ENCODE measurements at places on chromosomes 12 and 14. TPM values are rescaled to one million over a fixed set of nuclear protein-coding genes. Genes with fewer than 3 reads are reported as not detected.
A peak's percentile ranks its signal among the peaks of the same experiment; 100 is the strongest.

The SLC10A1 gene
- not detected for total RNA-seq

The RNASE3 gene
- total RNA-seq, result not detected

The HOXC9 gene
- 5.2 TPM for total RNA-seq

The SIX6 gene
- not detected for total RNA-seq

The KITLG gene
- total RNA-seq, result 4.8 TPM

The SMOC1 gene
- total RNA-seq, result 23.6 TPM

The KLHL33 gene
- total RNA-seq, result 0.14 TPM

The MUCL1 gene
- total RNA-seq, result not detected

DNA sequence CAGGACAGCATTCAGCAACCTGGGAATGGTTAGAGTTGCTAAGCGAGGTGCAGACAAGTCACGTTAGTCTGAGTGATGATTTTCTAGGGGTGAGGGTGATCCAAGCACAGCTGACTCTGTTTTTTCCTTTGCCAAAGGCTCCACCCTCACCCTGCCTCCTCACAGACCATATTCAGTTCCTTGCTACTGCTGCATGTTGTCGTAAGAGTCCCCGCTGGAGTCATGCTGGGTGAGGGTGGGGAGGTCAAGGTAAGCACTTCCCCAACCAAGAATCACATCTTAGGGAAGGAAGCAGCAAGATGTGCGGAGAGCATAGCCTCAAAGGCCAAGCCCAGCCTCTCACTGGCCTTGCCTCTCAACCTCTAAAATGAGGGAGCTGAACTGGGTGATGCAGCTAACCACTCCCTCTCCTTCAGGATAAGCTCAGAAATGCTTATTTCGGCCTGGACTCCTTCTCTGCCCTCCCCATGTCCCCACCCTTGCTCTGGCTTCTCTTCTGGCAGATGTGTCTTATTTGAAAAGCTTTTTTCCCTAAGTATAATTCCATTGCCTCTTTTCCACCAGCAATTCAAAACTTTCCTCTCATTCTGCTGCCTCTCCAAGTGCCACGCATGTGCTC lies 66.9 kb upstream of the ACTN1 start:
- no peaks in the 10 kb centered on the region for H3K27me3 ChIP-seq
- peaks cover 44% of the 10 kb centered on the region for H3K4me1 ChIP-seq
- no peak overlapping the region for H3K27ac ChIP-seq
- no peak for DNase-seq
- H3K4me3 ChIP-seq, result no peak overlapping the region

DNA sequence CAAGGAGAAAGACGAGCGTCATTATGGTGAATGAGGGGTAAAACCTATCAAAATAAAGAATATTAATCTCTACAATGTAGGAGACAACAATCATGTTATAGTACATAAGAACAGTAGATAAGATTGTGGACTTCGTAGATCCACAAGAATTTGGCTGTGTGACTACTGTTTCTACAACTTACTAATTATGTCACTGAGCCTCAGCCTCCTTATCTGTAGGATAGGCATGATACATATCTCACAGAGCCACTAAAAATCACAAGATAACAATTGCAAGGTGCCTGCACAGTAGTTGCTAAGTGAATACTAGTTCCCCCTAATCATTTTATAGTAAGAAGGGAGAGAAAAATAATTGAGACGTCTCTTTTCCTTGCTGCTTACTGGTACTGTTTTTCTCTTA lies 78.2 kb upstream of the STAC3 start:
- no peak overlapping the region for H3K4me3 ChIP-seq
- no peak for DNase-seq
- peaks cover 6% of the 10 kb centered on the region for H3K36me3 ChIP-seq
- H3K4me1 ChIP-seq, result no peaks in the 10 kb centered on the region
- H3K27me3 ChIP-seq, result no peaks in the 10 kb centered on the region

- H3K4me1 ChIP-seq, result no peaks in the 10 kb centered on the region
- no peak for DNase-seq
- H3K27me3 ChIP-seq, result peaks cover 19% of the 10 kb centered on the region
Measured at GRCh38 chr12:117528538-117528937, 167.1 kb upstream of the NOS1 start.

GRCh38 chr12:112381406-112381882 lies 787 bp downstream of the HECTD4 start:
- H3K27me3 ChIP-seq, result no peaks in the 10 kb centered on the region
- H3K27ac ChIP-seq, result peak overlapping the region; percentile 49
- DNase-seq, result peak; percentile 34
- H3K36me3 ChIP-seq, result peaks cover 6% of the 10 kb centered on the region
- H3K4me1 ChIP-seq, result peaks cover 13% of the 10 kb centered on the region
- H3K4me3 ChIP-seq, result peak overlapping the region; percentile 88

DNA sequence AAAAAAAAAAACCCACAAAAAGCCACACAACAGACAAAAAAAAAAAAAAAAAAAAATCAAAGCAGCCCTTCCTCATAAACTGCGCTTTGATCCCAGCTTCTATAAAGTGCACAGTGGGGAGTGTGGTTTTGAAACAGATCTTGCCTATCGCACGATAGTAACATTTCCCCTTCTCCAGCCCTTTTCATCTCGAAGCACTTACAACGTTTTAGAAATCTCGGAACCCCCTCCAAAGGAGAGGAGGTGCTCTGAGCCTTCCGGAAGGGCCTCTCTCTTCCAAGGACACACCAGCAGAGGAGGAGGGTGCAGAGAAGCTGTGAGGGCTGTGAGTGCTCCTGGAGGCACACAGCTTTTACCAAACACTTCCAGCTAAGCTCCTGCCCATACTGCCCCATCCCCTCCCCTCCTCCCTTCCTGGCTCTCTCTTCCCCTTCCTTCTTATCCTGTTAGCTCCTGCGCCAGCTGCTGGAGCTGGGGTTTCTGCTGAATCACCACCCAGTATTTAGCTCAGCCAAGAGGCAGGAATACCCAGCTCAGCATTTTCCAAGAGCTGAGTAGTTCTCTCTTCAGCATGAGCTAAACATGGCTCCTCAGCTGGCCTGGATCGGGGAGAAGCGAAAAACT lies 28.4 kb downstream of the SLC7A8 start:
- H3K27me3 ChIP-seq, result no peaks in the 10 kb centered on the region
- H3K4me3 ChIP-seq, result peak overlapping the region; percentile 52
- H3K36me3 ChIP-seq, result no peaks in the 10 kb centered on the region
- H3K27ac ChIP-seq, result peak overlapping the region; percentile 49
- H3K4me1 ChIP-seq, result peaks cover 37% of the 10 kb centered on the region

- peaks cover 65% of the 10 kb centered on the region for H3K36me3 ChIP-seq
- no peak overlapping the region for H3K27ac ChIP-seq
- no peak for DNase-seq
- no peaks in the 10 kb centered on the region for H3K4me1 ChIP-seq
- no peak overlapping the region for H3K4me3 ChIP-seq
Measured at GRCh38 chr12:4286228-4286627, 12.7 kb downstream of the CCND2 start.

GRCh38 chr14:98579140-98579539 lies 692.9 kb downstream of the BCL11B start:
- peaks cover 12% of the 10 kb centered on the region for H3K27me3 ChIP-seq
- H3K36me3 ChIP-seq, result no peaks in the 10 kb centered on the region
- peak; percentile 2 for DNase-seq
- H3K27ac ChIP-seq, result no peak overlapping the region

DNA sequence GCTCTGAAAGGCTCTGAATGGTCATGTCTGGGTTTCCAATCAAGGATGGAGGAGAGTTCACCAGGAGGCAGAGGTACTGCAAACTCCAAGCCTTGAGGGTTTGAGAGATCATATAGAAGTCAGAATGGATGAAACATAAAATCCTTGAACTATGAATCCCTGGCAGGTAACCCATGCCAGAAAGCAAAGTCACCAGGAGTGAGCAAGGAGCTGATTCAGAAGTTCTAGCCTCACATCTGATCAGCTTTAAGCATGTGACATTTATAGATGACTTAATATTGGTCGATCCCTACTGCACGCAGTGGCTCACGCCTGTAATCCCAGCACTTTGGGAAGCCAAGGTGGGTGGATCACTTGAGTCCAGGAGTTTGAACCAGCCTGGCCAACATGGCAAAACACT lies 126.1 kb upstream of the MED13L start:
- no peak for DNase-seq
- no peak overlapping the region for H3K4me3 ChIP-seq
- no peaks in the 10 kb centered on the region for H3K27me3 ChIP-seq
- H3K36me3 ChIP-seq, result no peaks in the 10 kb centered on the region
- no peak overlapping the region for H3K27ac ChIP-seq

- no peaks in the 10 kb centered on the region for H3K27me3 ChIP-seq
- H3K4me3 ChIP-seq, result no peak overlapping the region
- no peaks in the 10 kb centered on the region for H3K36me3 ChIP-seq
- no peak for DNase-seq
- H3K4me1 ChIP-seq, result peaks cover 10% of the 10 kb centered on the region
Measured at GRCh38 chr12:12272869-12273268, 6.0 kb upstream of the LRP6 start.

DNA sequence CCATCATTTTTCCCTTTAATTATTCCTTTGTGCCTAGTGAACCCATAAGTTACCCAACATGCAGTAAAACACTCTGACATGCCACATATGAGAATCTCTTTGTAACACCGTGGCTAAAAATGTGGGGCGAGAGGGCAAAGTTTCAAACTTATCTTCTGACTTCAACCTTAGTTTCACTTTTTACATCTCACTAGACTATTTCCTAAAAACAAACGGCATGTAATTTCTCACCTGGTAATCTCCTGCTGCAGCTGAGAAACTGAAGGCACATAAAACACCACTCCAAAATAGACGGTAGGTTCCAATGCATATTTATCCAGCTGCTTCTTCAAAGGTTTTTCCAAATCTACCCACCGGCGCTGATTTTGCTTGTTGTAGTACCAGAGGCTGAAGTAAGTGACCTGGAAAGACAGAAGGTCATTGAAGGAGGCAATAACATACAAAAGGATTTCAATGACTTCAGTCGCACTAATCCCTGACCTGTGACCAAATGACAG lies 37.9 kb downstream of the PTPN21 start:
- H3K27me3 ChIP-seq, result no peaks in the 10 kb centered on the region
- peaks cover 21% of the 10 kb centered on the region for H3K36me3 ChIP-seq
- H3K27ac ChIP-seq, result no peak overlapping the region
- no peak for DNase-seq
- peaks cover 7% of the 10 kb centered on the region for H3K4me1 ChIP-seq

DNA sequence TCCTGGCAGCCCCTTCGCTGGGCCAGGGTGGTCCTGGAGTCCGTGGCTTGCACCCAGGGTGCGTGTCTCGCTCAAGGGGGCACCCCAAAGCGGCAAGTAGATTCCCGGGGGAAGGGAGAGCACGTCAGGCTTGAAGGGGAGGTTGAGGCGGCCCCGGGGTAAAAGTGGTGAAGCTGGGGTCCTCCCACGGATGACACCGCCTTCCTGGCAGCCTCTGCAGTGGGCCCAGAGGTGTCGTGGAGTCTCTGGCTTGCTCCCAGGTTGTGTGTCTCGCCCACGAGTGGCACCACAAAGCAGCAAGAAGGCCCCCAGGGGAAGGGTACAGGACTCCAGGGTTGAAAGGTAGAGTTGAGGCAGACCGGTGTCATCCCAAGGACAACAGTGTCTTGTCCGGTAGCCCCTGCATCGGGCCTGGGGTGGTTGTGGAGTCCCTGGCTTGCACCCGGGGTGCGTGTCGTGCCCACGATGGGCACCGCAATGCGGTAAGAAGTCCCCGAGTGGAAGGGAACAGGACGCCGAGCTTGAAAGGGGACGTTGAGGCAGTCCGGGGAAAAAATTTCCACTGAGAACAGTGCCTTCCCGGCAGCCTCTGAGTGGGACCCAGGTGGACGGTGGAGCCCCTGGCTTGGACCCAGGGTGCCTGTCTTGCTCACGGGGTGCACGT lies 158.0 kb upstream of the ALG10B start:
- H3K27ac ChIP-seq, result no peak overlapping the region
- H3K36me3 ChIP-seq, result no peaks in the 10 kb centered on the region
- DNase-seq, result no peak

DNA sequence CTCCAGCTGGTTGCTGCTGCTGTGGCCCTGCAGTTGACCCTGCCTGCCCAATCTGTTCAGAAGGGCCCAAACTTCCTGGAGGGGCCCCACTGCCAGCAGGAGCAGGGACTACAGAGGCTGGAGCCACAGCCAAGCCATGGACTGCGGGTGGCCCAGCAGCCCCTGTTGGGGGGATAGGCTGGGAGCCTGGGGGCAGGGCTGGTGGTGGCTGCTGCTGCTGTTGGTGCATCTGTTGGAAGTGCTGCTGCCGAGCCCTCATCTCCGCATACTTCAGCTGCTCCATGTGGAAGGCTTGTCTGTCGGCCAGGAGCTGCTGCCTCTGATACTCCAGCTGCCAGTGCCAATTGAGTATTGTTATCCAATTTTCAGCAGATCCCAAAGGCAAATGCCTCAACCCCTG lies 7.2 kb downstream of the MYL6 start:
- peaks cover 98% of the 10 kb centered on the region for H3K36me3 ChIP-seq
- H3K4me3 ChIP-seq, result no peak overlapping the region
- H3K27ac ChIP-seq, result peak overlapping the region; percentile 16
- peaks cover 12% of the 10 kb centered on the region for H3K4me1 ChIP-seq
- DNase-seq, result no peak
- H3K27me3 ChIP-seq, result no peaks in the 10 kb centered on the region

- no peaks in the 10 kb centered on the region for H3K36me3 ChIP-seq
- peaks cover 14% of the 10 kb centered on the region for H3K4me1 ChIP-seq
- no peak overlapping the region for H3K4me3 ChIP-seq
- H3K27me3 ChIP-seq, result no peaks in the 10 kb centered on the region
- H3K27ac ChIP-seq, result peak overlapping the region; percentile 71
- DNase-seq, result peak; percentile 9
Measured at GRCh38 chr12:40829738-40830144, 137.5 kb downstream of the CNTN1 start.

DNA sequence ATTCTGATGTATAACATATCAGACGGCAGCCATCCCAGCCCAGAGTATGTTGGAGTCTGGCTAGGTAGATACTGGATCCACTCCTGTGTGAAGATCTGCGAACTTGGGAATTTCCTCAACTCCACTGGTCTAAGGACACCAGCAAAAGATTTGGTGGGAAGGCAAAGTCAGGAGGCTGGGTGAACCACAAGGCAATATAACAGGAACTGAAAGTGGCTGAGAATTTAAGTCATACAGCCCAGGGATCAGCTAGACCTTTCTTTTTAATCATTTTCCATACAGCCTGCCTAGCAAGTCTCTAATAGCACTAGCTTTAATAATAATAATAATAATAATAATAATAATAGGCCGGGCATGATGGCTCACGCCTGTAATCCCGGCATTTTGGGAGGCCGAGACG lies 34.8 kb downstream of the BRAP start:
- no peaks in the 10 kb centered on the region for H3K27me3 ChIP-seq
- peaks cover 87% of the 10 kb centered on the region for H3K36me3 ChIP-seq
- H3K4me3 ChIP-seq, result no peak overlapping the region
- DNase-seq, result no peak

- H3K4me3 ChIP-seq, result peak overlapping the region; percentile 35
- DNase-seq, result no peak
- peaks cover 66% of the 10 kb centered on the region for H3K27me3 ChIP-seq
- no peaks in the 10 kb centered on the region for H3K4me1 ChIP-seq
- H3K27ac ChIP-seq, result no peak overlapping the region
Measured at GRCh38 chr14:90060965-90061684, 669 bp upstream of the KCNK13 start.
